ENCODE measurements at places on chromosomes 16 and 17. TPM values are rescaled to one million over a fixed set of nuclear protein-coding genes. Genes with fewer than 3 reads are reported as not detected.
A peak's percentile ranks its signal among the peaks of the same experiment; 100 is the strongest.

DNA sequence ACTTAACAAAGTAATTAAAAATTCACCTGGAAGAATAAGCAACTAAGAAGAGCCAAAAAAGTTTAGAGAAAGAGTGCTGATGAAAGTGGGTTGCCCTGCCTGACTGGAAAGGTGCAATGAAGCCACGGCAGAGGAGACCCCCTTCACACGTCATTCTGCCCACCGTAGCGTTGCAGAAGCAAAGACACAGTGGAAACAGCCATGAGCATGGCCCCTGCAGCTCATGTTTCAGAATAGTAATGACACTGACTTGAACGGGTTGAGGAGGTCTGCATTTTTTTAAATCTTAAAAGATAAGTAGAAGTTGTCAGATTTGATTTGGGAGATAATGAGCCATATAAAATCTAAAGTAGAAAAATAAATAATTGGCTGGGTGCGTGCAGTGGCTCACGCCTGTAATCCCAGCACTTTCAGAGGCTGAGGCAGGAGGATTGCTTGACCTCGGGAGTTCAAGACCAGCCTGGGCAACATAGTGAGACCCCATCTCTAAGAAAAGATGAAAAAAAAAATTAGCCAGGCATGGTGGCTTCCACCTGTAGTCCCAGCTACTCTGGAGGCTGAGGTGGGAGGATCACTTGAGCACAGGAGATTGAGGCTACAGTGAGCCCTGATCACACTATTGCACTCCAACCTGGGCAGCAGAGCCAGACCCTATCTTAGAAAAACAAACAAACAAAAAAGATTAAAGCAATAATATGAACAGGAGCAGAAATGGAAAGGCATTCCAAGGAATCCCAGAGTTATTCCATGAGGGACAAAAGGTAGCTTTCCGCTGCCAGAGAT, 184.6 kb downstream of the LGALS9B start:
- DNase-seq: no peak
- no peaks in the 10 kb centered on the region for H3K4me1 ChIP-seq
- H3K27ac ChIP-seq: no peak overlapping the region
- no peaks in the 10 kb centered on the region for H3K27me3 ChIP-seq
- no peaks in the 10 kb centered on the region for H3K36me3 ChIP-seq

DNA sequence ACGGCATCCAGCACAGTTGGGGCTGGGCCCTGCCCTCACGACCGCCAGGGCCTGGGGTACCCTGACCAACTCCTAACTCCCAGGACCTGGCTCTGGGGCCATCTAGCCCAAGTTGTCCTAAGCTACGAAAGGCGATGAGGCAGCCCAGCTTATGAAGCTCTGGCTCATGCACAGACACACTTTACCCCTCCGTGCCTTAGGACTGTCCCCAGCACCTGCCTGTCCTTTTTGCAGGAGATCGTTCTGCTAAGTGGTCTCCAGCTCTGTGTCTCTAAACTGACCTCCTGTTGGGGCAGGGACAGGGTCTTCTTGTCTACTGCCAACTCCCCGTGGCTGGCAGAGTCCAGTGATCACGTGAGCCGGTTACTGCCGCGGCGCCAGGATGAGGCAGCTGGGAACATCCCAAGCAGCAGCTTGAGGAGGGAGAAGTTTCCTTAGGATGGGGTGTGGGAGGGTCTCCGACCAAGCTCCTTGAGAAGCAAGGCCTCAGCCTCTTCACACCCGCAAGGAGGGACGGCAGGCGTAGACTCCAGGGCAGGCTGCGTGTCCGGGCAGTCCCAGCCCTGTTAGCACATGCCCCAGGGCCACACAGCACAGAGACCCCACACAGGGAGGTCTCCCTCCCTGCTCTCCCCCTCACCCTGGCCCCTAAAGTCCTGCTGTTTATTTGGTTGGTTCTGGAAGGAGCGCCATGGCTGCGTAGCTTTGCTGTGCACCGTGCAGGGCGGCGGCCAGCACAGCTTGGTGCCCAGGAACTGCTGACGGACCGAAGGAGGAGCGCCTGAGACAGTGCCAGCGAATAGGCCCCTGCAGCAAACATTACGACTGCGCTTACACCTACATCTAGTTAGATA, 16.4 kb upstream of the METRNL start:
- H3K36me3 ChIP-seq: no peaks in the 10 kb centered on the region
- no peak overlapping the region for H3K4me3 ChIP-seq
- H3K27ac ChIP-seq: no peak overlapping the region

KRTAP9-2 gene
- polyA plus RNA-seq: not detected

DNA sequence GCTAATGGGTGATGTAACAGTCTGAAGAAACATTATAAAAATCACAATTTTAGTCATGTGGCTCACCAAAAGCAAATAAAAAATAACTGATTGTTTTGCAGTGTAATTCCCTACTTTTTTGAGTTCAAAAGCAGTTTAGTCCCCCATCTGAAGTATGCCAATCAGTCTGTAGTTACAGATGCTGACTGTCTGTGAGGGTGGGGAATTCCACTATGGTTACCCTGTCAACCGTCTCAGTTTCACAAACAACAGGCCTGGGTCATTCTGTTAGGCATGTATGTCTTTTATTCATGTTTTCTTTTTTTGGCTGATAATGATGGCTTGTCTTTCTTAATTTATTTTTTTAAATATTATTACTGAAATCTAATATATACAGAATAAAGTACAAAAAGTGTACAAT, 69.3 kb downstream of the STXBP4 start:
- H3K27me3 ChIP-seq: no peaks in the 10 kb centered on the region
- H3K4me1 ChIP-seq: no peaks in the 10 kb centered on the region
- no peaks in the 10 kb centered on the region for H3K36me3 ChIP-seq

- no peaks in the 10 kb centered on the region for H3K36me3 ChIP-seq
- H3K4me3 ChIP-seq: no peak overlapping the region
- H3K27ac ChIP-seq: no peak overlapping the region
- no peak for DNase-seq
- peaks cover 59% of the 10 kb centered on the region for H3K4me1 ChIP-seq
Observed at GRCh38 chr17:57607553-57608120, 137.5 kb downstream of the CCDC182 start.

DNA sequence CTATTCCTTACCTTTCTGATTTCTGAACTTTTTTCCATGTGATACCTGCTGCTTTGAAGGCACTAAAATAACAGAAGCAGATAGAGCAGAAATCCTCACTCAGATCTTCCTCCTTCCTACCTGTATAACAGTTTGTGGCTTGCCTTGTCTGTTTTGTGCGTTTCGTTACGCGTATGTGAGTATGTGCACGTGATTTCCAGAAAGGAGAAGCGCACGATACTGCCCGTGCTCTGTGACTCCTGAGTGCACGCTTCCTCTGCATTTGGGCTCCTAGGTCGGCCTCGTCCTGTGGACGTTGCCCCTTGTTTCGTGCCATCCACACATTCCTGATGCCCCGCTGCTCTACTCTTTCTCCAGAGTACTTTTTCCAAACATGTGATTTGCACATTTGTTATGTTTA, 4.1 kb downstream of the COX4I1 start:
- no peak for DNase-seq
- peaks cover 18% of the 10 kb centered on the region for H3K36me3 ChIP-seq
- H3K27me3 ChIP-seq: no peaks in the 10 kb centered on the region
- H3K4me1 ChIP-seq: no peaks in the 10 kb centered on the region
- H3K27ac ChIP-seq: no peak overlapping the region

DNA sequence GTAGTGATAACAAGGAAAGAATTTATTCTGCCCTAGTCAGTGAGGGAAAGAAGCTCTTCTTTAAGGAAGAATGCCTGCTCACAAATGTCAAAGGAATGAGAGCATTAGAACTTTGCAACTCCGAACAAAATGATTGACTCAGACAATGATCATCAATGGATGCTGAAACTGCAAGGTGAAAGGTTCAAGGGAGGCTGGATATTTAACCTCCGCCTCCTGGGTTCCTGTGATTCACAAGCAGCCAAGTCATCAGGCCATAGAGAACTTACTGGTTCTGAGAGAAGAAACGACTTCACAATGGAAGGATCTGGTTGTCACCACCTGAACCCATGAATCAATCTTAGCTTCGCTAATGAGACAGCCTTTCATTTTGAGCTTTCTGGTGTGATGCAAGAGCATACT, 16.0 kb upstream of the SCNN1B start:
- no peaks in the 10 kb centered on the region for H3K36me3 ChIP-seq
- H3K27me3 ChIP-seq: no peaks in the 10 kb centered on the region
- H3K27ac ChIP-seq: no peak overlapping the region
- no peaks in the 10 kb centered on the region for H3K4me1 ChIP-seq
- DNase-seq: no peak
- no peak overlapping the region for H3K4me3 ChIP-seq

DNA sequence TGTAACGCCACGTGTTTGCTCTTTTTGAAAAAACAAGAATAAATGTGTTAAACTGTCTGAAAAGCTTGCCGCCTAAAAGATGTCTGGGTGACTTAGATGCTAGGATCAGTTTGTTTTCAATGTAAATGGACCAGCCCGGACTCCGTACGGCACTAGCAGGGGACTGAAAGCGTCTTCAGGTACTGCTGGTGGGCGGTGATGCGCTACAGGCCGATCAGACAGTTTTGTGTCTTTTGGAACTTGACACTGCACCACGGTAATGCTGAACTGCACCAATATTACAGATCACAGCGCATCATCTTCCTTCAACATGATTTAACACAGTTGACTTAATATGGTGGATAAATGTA, 727 bp upstream of the MBTPS1 start:
- H3K27ac ChIP-seq: no peak overlapping the region
- H3K4me3 ChIP-seq: peak overlapping the region; percentile 86
- no peaks in the 10 kb centered on the region for H3K36me3 ChIP-seq
- no peaks in the 10 kb centered on the region for H3K27me3 ChIP-seq
- DNase-seq: no peak
- H3K4me1 ChIP-seq: peaks cover 8% of the 10 kb centered on the region

DNA sequence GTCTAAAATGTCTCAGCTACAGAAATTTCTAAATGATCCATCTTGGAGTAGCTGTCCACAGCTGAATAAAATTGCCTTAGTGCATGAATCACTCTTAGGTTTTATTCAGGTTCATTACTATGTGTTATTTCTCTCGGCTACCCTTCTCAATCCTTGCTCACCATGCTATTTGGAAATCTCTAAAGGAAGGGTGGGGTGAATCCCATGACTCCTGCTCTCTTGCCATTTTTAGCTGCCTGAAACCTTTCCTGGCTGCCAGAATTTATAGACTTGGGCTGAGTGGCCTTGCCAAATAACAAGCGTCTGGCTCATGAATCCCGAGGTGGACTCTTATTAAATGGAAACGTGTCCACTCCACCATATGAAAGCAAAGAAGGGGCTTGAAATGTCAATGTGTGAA, 936.1 kb upstream of the SOX9 start:
- no peak for DNase-seq
- H3K27ac ChIP-seq: no peak overlapping the region
- H3K4me1 ChIP-seq: peaks cover 3% of the 10 kb centered on the region

SOX8 gene
- polyA plus RNA-seq: 0.27 TPM

GRCh38 chr16:73171380-73171779, 123.5 kb upstream of the ZFHX3 start:
- DNase-seq: peak; percentile 38
- H3K27me3 ChIP-seq: no peaks in the 10 kb centered on the region
- H3K4me1 ChIP-seq: no peaks in the 10 kb centered on the region

- peak; percentile 96 for DNase-seq
- H3K4me1 ChIP-seq: peaks cover 12% of the 10 kb centered on the region
- H3K27me3 ChIP-seq: no peaks in the 10 kb centered on the region
- H3K36me3 ChIP-seq: no peaks in the 10 kb centered on the region
Observed at GRCh38 chr16:55502801-55503366, 6.0 kb upstream of the LPCAT2 start.

DNA sequence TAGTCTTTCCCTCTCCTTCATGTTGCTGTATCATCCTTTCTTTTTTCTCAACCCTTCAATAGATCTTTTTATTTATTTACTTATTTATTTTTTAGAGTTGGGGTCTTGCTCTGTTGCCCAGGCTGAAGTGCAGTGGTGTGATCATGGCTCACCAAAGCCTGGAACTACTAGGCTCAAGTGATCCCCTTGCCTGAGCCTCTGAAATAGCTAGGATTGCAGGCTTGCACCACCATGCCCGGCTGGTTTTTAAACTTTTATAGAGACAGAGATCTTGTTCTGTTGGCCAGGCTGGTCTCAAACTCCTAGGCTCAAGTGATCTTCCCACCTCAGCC, 51.7 kb downstream of the SNX29 start:
- DNase-seq: no peak
- H3K4me3 ChIP-seq: no peak overlapping the region
- H3K36me3 ChIP-seq: peaks cover 3% of the 10 kb centered on the region
- no peaks in the 10 kb centered on the region for H3K27me3 ChIP-seq
- no peak overlapping the region for H3K27ac ChIP-seq

- peaks cover 85% of the 10 kb centered on the region for H3K4me1 ChIP-seq
- no peak overlapping the region for H3K4me3 ChIP-seq
- H3K27ac ChIP-seq: no peak overlapping the region
- no peaks in the 10 kb centered on the region for H3K36me3 ChIP-seq
- no peaks in the 10 kb centered on the region for H3K27me3 ChIP-seq
Observed at GRCh38 chr17:76496464-76496863, 4.8 kb downstream of the RHBDF2 start.

DNA sequence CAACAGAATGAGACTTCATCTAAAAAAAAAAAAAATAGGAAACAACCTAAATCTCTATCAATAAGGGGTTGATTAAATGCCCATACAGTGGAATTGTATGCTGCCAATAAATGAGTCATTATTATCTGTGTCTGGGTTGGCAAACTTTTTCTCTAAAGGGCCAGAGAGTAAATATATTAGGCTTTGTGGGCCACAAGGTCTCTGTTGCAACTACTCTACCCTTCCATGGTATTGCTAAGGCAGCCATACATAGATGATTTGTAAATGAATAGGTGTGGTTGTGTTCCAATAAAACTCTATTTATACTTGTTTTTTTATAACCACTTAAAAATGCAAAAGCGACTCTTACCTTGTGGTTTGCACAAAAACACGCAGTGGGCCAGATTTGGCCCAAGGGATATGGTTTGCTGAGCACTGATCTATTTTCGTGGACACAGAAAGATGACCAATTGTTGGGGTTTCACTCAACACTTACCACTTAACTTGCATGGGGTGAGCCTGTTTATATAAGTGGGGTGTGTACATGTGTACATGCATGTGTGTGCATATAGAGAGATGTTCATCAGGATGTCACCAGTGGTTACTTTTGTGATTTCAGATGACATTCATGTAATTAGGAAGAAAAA, 12.4 kb upstream of the IL4R start:
- no peaks in the 10 kb centered on the region for H3K4me1 ChIP-seq
- no peak for DNase-seq
- no peak overlapping the region for H3K4me3 ChIP-seq
- H3K27me3 ChIP-seq: no peaks in the 10 kb centered on the region
- H3K36me3 ChIP-seq: no peaks in the 10 kb centered on the region
